Amniotic stem cell (primary cell): ENCODE measurements at places on chromosomes 12 and 14.

GRCh38 chr12:71948390-71948789, 9.7 kb downstream of the TPH2 start:
- DNase-seq: no peak

- DNase-seq: no peak
These were observed 4.9 kb downstream of the SH2B3 start for GRCh38 chr12:111410431-111411184.

DNA sequence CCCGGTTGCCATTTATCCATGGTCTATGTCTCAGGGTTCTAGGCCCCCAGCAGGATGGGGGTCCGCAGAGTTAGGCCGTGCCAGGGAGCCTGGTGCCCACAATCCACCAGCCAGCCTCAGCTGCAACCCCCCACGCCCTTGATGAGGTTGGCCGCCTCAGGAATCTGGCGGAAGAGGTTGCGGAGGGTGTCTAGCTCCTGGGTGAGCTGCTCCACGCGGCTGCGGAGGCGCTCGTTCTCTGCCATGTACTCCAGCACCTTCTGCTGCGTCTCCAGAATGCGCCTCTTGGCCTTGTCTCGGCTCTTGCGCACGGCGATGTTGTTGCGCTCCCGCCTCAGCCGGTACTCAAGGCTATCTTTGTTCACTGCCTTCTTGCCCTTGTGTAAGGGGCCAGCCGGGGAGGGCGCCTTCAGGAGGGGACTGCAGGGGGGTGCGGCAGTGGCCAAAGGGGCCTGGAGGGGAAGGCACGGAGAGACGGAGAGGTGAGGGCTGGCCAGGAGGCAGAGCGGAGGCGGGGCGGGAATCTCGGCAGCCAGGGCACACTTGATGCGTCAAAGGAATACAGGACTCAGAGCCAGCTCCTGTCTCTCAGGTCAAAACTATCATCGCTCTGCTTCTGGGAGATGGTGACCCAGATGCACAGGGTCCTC, 1.6 kb downstream of the CEBPE start:
- no peak for DNase-seq

GRCh38 chr14:55514819-55515490, 65.1 kb upstream of the KTN1 start:
- no peak for DNase-seq

DNA sequence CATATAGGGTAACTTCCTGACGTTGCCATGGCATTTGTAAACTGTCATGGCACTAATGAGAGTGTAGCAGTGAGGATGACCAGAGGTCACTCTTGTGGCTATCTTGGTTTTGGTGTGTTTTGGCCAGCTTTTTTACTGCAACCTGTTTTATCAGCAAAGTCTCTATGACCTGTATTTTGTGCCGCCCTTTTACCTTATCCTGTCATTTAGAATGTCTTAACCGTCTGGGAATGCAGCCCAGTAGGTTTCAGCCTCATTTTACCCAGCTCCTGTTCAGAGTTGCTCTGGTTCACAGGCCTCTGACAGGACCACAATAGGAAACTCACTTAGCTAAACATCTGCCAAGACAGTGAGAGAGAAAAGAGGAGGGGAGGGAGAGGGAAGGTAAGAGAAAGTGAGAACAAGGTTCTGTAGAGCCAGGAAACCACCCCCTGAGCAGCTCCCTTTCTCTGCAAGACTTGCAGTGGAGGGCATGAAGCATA, 64.8 kb upstream of the PLEKHG3 start:
- no peak for DNase-seq

- no peak for DNase-seq
These were observed 58.9 kb downstream of the MOK start for GRCh38 chr14:102246071-102246470.

GRCh38 chr12:13595536-13596443, 385.6 kb downstream of the GRIN2B start:
- DNase-seq: no peak

DNA sequence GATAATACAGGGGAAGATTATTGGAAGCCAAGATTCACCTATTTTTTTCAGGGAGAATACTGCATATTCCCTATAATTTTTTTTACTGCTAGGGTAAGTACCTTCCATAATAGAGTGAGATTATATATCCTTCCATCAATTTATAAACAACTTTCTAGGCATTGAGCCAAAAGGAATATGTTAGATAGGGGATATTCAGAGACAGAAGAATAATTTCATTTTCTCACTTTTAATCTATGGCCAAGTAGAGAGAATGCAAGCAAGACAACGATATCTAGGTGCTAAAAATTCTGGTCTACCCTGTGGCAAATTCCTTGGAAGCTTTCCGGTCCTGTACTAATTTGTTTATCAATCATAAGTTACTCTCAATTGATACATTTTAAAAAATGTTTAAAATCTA, 69.7 kb upstream of the STAC3 start:
- no peak for DNase-seq

DNA sequence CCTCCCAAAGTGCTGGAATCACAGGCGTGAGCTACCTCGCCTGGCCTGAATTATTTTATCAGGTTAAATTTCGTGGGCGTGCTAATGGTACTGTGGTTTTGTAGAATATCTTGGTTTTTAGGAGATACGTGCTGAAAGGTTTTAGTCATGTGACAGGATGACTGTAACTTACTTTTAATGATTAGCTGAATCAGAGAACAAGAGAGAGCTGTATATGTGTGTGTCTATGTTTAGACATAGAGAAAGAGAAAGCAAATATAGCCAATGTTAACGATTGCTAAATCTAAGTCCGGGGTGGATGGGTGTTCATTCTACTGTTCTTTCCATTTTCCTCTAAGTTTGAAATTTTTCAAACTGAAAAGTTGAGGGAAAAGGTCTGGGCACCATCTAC, 9.2 kb upstream of the PNMA1 start:
- no peak for DNase-seq

GRCh38 chr12:131438881-131439280, 272.0 kb upstream of the SFSWAP start:
- no peak for DNase-seq

GRCh38 chr14:74864198-74864597, 11.7 kb downstream of the PROX2 start:
- no peak for DNase-seq

DNA sequence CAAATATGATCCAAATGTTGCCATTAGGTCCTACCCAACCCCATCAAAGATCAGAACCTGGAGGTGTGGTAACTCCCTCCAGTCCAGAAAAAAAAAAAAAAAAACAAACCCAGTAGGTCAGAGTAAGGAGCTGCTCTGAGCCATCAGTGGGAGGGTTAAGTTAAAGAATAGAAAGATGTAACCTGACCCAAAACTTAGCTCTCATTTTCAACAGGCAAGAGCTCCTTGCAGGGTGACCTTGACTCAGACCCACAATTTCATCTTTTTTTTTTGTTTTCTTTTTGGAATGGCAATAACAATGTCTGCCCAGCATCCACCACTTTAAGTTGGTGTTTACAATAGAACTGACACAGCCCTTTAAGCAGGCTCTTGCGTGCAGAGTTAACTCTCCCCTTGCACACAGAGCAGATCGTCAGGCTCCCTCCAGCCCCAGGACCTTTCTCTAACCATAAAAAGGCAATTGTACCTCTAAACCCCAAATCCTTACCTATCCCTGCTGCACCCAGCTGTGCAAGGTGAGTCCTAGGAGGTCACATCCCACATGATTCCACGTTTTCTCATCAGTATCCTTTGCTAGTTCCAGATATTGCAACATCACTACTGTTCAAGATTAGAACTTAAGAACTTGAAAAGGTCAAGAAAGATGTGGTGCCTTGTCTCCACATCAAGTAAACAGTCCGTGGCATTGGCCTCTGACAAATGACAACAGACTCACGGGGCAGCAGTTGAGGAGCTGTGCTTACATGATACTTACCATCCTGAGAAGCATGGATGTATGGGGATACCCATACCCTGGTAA, 178.6 kb upstream of the EEA1 start:
- DNase-seq: no peak

DNA sequence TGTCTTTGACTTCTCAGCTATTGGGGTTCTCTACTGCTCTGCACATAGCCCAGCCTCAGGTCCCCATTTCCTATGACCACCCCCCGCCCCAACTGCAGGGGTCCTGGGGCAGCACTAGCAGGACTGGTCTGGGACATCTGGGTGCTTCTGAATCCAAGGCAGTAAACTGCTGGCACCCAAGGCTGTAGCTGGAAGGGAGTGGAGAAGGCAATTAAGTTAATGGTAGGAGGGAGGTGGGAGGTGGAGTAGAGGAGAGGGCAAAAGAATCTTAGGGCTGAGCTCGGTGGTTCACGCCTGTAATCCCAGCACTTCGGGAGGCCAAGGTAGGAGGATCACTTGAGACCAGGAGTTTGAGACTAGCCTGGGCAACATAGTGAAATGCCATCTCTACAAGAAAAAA, 11.5 kb downstream of the PLEK2 start:
- DNase-seq: no peak

DNA sequence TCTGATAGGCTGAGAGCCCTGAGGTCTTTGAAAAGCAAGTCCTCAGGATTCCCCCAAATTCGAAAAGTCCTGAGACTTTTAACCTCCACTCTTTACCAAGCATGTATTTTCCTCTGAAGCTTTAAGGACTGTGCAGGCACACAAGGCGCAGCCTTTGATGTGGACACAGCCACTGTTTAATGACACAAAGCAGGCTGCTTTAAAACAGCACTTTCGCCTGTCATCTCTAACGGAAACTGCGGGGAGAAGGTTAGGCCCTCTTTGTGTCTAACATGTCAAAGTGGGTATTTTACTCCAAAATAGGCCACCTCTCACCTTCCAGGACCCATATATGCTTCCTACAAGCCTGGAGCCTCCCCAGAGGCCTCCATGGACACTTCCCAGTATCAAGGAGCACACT, 159.2 kb downstream of the GCH1 start:
- DNase-seq: no peak

GRCh38 chr12:105696-106095, 39.1 kb downstream of the IQSEC3 start:
- no peak for DNase-seq

GRCh38 chr12:52151837-52152783, 39.7 kb downstream of the KRT80 start:
- no peak for DNase-seq
